ENCODE measurements at places on chromosomes 2 and 18. TPM values are rescaled to one million over a fixed set of nuclear protein-coding genes. Genes with fewer than 3 reads are reported as not detected.

KCNS3 gene
- total RNA-seq: 0.05 TPM

CPS1 gene
- not detected for total RNA-seq

GRCh38 chr2:162277381-162277780, 34.1 kb upstream of the FAP start:
- DNase-seq: no peak

DNA sequence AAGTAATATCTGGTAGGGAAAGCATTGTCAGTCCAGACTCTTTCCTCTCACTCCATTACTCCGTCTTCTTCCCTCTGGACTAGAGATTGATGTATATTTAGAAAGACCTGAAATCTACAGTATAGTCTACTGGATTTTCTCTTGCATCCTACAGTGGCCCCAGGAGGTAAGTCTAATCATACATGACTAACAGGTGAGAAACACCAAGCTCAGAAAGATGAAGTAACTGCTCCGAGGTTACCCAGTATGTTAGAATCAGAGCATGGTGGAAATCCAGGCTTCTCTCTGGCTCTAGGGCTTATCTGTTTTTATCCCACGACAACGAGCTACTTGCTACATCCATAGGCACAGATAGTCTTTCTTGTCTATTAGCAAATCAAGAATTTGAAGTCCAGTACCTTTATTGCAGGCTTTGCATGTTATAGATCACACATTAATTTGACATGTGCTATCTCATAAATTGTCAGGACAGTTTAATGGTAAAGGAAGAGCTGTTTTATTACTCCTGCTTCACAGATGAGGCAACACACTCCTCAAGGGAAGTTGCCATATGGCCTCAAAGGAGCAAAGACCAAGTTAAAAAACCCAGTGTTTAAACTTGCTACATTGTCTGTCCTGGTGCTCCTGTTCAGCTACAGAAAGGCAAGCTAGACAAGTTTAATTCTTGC, 484.3 kb downstream of the THSD7B start:
- no peak for DNase-seq

TYMS gene
- total RNA-seq: 56.4 TPM

Measured in HT-29 (cell line).